ENCODE measurements at places on chromosomes 13 and 19.

DNA sequence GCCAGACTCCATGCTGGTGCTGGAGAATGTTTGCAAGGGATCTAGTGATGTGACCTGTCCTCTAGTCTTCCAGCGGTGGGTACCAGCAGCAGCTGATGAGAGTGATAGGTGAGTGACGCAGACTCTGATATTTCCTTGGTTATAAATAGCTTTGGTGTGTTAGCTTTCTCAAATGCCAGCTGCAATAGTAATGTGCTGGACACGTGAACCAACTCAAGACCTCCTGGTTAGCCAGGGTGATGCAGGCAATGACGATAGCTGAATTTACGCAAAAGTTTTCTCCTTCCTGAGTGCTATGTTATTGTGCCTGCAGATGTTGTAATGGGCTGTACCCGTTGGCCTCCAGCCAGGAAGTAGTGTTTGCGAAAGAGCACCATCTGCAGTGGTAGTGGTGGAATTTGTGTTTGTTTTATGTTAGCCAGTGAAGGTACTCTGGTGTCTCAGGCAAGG is 129.5 kb downstream of the CYSLTR2 start:
- no peak for DNase-seq

DNA sequence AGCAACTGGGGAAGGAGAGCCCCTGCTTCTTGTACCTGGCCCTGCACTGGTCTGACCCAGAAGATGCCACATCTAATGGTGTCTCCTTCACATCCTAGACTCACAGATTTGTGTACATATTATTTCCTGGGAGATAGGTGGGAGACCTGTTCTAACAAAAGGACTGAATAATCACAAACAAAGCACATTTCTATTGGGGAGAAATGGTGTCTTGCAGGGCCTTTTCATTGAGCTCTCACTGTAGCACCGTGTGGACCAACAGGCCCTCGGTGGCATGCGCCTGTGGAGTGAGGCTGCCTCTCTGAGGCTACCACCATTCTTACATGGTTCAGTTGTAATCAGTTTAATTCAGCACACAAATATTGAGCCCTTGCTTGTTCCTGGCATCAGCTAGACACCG is 989 bp upstream of the SACS start:
- DNase-seq = no peak

- no peak for DNase-seq
These were observed 268.5 kb downstream of the B3GLCT start for GRCh38 chr13:31468114-31468902.

GRCh38 chr13:27425918-27426630 is 1.7 kb downstream of the GTF3A start:
- DNase-seq = peak; percentile 74

DNA sequence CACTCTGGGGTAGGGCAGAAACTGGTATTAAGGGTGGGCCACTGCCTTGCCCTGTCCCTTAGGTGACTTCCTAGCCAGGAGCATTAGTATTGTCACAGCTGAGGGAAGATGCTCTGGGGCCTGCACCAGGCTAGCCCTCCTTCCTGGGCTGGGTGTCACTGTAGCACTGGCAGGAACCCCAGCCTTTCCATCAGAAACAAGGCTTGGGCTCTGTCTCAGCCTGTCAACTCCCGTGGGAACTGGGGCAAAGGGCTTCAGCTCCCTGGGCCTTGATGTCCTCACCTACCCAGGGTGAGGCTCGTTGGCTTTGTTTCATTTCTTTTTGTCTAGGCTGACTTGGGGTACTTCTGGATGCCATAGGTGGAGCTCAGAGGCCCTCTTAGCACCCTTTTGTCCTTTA is 18.0 kb downstream of the PAF1 start:
- no peak for DNase-seq

DNA sequence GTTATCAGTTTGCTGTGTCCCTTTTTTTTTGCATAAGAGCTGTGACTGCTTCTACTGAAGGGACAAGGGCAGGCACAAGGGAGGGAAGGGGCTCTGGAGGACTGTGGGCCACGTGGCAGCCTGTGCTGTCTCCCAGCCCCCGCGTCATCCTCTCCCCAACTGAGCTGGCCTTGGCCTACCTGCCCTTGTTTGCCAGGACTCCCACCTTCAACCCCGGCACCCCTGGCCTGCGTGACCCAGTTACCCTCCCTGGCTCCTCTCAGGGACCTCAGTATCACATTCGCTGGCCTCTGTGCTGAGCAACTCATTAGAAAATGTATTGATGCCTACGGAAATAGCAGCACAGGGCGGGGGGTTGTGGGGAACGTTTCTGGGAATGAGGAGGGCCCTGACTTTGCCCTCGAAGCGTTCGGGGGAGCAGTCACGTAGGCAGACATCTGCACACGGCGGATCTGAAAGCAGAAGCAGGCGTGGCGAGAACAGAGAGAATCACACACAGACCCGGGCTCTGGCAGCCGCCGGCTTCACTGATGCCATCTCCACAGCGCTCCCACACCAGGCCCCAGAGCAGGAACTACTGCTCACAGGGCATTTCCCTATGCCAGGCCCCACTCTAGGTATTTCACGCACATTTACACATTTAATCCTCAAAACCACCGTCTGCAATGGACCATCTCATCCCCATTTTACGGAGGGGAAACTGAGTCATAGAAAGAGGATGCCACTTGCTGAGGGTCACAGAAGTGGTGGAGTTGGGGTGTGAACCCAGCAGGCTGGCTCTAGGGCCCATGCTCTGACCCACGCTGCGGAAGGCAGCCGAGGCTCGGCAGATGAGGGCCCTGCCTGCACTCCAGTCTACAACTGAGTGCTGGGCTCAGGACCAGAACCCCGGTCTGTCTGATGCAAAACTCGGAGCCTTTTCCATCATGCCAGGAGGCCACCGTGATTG is 5.7 kb upstream of the ATF5 start:
- no peak for DNase-seq

GRCh38 chr19:45090034-45090433 is 2.9 kb upstream of the PPP1R37 start:
- no peak for DNase-seq

DNA sequence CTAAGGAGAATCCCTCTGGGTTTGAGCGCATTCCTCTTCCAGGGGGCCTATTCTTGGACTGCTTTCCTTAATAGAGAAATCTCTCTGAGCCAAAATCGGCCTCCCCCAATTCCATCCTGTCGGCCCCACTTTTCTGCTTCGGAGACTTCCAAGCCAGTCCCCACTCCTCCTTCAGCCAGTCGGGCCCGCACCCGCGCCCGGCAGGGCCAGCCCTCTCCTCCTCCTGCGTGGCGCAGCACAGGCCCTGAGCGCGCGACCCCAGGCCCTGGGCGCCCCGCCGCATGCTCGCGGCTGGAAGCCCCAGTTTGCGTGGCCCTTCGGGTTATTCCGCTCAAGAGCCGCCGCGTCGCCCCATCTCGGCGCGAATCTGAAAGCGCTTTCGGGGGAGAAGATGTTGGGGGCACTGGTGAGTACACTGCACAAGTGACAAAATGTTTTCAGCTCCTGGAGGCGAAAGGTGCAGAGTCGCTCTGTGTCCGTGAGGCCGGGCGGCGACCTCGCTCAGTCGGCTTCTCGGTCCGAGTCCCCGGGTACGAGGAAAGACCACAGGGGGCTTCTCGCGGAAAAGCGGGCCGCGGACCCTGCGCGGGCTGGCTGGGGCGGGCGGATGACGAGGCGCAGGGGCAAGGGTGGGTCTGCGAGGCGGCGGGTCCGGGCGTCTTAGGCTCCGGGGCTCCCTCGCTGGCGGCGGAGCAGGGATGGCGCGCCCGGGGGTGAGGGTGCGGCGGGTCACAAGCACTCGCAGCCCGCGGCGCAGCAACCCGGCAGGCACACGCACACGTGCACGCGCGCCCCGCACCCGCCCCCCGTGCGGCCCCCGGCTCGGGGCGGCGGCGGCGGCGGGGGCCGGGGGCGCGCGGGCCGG is at the start of gene IL17D:
TSS of gene IL17D (plus strand) at position 785 of the 865 bp plus-strand sequence. CDS start 303 bp downstream, outside the sequence.
- DNase-seq = no peak

GRCh38 chr13:21549633-21550032 is 54.3 kb downstream of the MICU2 start:
- DNase-seq = no peak

DNA sequence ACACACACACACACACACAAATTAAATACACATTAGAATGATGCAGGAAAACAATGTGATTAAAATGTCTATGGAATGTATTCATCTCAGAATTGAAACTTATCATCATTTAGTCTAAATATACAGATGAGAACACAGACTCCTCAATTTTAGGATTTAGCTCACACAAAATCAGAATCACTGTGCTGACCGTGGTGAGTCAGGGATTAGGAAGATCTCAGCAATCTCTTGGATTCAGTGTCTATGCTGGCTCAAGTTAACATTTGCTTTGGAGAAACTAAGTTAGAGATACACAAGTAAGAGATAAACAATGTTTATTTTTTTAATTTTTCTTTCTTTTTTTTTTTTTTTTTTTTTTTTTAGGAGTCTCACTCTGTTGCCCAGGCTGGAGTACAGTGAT is 323.6 kb downstream of the KLF12 start:
- no peak for DNase-seq

- DNase-seq = no peak
These were observed 66.4 kb upstream of the KL start for GRCh38 chr13:32949820-32950219.

- DNase-seq = no peak
These were observed 15.5 kb downstream of the ZSWIM9 start for GRCh38 chr19:48186015-48186414.

DNA sequence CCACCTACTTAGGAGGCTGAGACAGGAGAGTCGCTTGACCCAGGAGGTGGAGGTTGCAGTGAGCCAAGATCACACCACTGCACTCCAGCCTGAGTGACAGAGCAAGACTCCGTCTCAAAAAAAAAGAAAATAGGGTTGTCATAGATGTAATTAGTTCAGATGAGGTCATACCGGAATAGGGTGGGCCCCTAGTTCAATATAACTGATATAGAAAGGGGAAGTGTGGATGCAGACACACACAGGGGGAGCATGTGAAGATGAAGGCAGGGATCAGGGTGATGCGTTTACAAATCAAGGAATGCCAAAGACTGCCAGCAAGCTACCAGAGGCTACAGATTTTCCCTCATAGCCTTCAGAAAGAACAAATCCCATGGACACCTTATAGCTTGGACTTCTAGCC is 24.3 kb upstream of the EEF1AKMT1 start:
- DNase-seq = no peak

DNA sequence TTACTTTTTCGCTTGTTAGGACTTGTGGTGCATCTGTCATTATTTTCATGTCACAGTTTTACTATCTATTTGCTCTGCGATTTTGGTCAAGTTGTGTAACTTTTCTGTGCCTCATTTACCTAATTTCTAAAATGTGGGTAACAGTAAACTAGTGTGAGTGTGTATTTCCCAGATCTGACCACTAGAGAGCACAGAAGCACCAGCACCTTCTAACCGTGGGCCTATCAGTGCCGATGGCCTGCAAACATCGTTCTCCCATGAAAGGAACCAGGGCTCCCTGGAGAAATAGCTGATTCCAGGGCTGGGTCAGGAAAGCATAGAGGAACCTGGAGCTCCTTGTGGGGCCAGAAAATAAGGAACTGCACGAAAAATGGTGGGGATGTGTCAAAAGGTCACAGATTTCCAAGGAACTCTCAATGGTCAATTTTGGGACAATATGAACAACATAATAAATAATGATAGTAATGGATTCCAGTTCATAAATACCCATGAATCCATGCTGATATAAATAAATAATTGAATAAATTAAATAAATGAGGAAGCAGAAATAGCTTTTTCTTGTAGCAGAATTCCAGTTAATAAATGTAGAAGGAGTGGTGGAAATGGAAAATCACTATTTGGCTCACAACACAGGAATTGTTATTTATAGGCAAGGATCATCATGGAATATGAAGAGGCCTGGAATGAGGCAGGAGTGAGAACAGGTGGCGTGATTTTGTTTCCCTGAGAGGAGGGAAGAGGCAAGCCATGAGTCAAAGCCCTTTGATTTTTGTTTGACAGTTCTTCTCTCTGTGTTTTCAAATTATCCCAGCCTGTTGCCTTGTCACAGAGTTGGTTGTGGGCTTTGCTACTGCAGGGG is 31.1 kb downstream of the CEACAM8 start:
- peak; percentile 70 for DNase-seq

DNA sequence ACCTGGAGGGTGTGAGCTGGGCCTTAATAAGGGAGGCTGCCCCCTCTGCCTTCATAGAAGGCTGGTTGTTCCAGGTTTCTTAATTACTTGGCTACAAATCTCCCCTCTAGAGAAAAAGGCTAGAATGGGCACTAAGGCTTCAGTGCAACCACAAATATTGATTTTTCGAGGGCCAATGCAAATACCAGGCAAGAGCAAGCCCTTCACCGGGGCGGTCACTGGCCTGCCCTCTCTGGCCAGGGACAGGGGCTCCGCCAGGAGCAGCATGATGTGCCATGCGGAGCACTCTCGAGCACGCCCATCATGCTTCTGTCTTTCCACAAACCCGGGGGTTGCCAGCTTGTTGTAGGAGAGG is 127.8 kb upstream of the SPACA7 start:
- no peak for DNase-seq

GRCh38 chr13:35876601-35877000 is 254.6 kb downstream of the DCLK1 start:
- no peak for DNase-seq

DNA sequence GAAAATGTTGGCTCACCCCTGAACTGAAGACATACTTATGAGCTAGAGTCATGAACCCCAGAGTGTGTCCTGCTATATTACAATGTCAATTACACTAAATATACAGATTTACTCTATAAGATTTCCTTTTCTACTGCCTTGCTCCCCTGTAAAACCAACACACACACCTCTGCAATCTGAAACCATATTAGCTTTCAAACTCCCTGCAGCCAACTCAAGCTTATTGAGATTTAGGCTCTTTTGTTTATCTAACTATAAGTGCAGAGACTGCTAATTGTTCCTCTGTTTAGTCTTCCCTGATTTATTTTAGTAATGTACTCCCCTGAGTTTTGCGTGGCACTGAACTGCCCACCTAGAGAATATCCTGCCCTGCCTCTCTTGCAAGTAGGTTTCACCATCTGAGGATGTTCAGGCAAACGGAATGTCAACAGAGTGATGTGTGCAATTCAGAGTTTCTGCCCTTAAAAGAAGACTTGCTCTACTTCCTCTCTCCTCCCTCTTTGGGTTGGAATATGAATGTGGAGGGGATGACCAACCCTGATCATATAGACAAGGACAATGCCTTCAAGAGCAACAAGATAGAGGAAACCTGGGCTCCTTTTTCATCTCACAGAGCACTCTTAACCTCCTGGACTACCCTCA is 22.3 kb downstream of the FAM216B start:
- DNase-seq = no peak

- DNase-seq = no peak
These were observed 14.1 kb downstream of the ZNF444 start for GRCh38 chr19:56155124-56155687.

DNA sequence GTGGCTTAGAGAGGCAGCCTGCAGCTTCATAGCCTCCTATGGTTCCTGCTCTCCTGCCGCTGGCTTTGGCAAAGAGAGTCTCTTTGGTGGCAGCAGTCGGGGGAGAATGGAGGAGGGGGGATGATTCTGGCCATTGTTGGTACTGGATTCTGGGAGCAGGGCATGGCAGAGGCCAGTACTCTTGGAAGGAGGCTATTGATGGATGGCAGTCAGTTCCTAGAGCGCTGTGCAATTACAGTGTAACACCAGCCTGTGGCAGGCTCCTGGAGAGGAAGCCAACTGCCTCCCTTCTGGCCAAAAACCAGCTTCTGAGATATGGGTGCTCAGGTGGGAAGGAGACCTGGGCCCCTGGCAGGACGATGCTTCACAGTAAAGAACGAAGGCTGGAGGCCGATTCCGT is 47.9 kb upstream of the TMTC4 start:
- DNase-seq = no peak

- no peak for DNase-seq
These were observed 873 bp downstream of the VSIG10L start for GRCh38 chr19:51341066-51341465.

All from COLO829 (cell line).